ENCODE measurements at places on chromosomes 1 and 21.

GRCh38 chr1:183702087-183702812 lies 49.1 kb upstream of the APOBEC4 start:
- no peak for DNase-seq

DNA sequence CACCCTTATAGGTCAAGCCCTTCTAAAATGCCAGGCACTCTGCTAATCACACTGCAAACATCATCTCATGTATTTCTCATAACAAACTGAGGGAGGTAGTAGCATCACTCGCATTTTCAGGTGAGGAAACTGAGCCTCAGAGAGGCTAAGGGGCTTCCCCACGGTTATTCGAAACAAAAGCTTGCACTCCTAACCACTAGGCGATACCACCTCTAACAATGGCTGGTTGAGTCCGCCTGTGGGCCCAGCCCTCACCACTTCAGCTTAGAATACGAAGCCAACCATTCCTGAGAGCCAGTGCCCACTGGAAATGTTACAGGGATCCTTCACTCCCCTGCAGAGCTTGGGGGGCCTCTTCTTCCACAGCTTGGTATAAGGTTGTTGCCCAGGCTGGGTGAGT lies 65.3 kb upstream of the TENT5C start:
- DNase-seq: no peak

DNA sequence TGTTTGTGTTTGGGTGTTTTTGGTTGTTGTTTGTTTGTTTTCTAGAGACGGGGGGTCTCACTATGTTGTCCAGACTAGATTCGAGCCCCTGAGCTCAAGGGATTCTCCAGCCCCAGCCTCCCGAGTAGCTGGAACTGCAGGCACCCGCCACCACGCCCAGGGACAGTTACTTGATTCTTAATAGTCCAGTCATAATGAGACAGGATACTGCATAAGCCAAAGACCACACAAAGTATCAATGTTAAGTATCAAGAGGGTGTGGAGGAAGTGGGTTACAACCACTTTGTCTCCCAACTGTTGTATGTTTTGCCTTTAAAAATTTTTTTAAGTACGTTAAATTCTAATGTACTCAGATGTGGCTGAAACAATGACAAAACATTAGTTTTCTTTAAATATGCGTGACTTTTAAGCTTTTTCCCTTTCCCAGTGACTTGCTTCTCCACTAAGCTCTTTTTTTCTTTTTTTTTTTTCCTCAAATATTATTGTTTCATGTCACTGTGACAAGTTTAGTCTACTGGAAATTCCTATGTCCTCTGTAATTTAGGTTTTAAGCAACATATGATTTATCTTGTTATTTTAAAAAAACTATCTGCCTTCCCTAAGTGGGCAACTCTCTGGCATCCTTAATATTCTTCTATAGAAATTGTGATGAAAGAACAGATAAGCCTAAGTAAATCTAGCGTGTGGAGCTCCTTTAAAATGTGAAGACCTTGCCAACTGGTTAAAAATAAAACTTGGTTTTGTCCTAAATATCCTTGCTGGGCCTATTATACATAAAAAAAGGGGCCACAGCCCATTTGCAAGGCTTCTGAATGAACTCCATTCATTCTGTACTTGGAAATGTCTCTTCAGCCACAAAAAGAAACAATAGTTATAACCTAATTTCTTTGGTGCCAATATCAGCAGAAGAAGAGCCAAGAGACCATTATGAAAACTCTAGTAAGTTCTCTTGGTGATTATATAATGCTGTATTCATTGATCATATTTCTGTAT lies 56.2 kb upstream of the DPH5 start:
- DNase-seq: no peak

GRCh38 chr1:39501666-39502065 lies 10.2 kb downstream of the BMP8A start:
- no peak for DNase-seq

- no peak for DNase-seq
Measured at GRCh38 chr21:42651515-42652401, 1.7 kb upstream of the PDE9A start.

Data from NCI-H1048 (cell line).